ENCODE measurements at places on chromosomes 4 and X.

DNA sequence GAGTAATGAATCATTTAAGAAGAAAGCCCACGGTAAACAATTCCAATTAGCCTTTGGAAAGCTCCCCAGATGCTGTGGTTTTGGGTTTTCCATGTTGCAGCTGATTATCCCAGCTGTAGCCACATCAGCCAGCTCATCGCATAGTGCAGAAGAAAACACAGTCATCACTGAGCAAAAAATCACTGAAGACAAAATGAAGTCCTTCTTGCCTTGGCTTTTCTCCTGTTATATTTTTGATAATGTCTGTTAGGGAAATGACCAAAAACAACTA, 193.0 kb upstream of the C1QTNF7 start:
- DNase-seq = no peak

DNA sequence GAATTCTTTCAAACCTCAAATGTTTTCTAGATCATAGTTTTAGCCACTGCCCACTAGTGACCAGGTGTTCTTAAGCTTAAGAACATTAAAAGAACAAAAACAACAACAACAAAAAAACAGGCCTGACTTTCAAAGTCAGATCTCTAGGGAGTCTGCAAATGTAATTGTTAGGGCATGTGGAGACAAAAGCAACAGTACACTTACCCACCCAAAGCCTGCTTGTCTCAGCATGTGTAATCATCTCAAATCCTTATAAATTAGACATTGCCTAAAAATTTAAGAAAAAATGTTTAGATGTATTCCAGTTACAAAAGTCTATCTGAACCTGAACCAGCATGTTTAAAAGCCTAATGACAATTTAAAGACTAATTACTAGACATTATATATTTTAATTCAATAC, 79.9 kb downstream of the SLC7A11 start:
- no peak for DNase-seq

GRCh38 chr4:41178372-41179370, 35.7 kb downstream of the APBB2 start:
- no peak for DNase-seq

DNA sequence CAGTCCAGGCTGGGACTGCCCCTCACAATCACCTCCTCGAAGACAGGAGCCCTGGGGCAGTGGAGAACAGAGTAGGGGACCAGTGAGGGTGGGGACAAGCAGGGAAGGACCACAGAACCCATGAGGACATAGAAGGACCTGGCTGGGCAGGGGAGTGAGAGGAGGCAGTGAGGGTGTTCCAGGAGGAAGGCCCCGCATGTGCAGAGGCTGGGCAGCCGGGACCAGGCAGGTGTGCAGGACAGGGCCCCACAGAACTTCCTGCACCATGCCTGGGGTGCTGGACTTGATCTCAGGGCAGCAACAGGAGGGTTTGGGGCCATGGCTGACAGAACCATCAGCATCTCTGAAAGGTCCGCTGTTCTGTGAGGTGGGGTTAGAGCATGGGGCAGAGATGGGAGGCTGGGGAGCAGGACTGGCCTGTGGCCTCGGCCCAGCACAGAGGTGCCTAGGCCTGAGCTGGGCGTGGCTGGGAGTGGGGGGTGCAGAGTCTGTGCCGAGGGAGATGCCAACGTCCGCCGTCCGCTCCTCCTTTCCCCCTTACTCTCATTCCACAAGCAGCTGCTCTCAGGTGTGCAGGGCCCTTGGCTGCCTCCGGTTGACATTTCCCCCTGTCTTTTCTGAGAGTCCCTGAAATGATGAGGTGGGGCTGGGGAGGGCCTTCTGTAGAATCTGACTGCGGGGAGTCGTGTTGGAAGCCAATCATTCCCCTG, 40.8 kb downstream of the EVC start:
- DNase-seq = no peak

GRCh38 chrX:26208012-26208411, 8.0 kb upstream of the MAGEB5 start:
- DNase-seq = no peak

DNA sequence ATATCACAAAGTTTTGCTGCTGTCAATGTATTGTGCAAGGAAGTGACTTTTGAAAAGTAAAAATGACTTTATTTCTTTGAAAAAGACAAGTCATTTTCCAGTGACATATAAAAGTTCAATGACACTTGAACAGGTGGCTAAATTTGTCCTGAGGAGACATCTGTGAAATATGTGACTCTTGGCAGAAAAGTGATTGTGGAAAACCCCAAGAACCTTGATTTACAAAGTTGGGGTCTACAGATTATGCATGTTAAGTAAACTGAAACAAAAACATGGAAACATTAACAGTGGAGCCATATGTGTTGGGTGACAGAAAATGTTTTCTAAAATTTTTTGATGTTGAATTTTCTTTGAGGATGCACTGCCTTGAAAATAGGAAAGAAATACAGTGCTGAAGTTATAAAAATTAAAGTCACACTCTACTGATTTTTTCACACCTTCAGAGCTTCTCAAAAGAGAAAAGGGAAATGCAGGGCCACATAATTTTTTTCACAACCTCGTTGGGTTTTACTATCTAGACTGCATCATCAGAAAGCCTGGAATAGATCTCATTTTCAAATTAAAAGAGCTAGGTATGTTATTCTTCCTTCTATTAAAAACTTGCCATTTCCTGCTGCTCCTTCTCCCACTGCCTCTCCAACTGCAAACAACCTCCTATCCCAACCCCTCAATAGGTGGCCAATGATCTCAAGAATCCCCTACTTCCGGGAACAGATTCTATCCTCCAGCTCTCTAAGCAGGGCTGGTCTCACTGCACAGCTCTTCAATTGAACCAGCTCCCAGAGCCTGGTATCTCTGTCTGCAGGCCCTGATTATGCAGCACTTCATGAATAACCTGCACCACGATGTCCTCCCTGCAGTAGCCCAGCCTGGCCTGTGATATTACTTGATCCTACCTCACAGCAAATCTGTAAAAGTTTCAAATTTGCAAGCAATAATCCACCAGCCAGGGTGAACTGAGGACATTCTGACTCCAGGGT, 570.8 kb upstream of the CPEB2 start:
- DNase-seq = no peak

Measured in stimulated activated CD8-positive, alpha-beta memory T cell treated with anti-CD3 and anti-CD28 coated beads, Interleukin-2, amount 100 ng/mL, for 48 hours (primary cell).